Renal cortex interstitium (tissue), 15 donors: ENCODE measurements at places on chromosomes 1 and 21.
A peak's percentile ranks its signal among the peaks of the same experiment; 100 is the strongest.

GRCh38 chr1:30661311-30661710 lies 62.1 kb downstream of the MATN1 start:
- DNase-seq, result no peak

DNA sequence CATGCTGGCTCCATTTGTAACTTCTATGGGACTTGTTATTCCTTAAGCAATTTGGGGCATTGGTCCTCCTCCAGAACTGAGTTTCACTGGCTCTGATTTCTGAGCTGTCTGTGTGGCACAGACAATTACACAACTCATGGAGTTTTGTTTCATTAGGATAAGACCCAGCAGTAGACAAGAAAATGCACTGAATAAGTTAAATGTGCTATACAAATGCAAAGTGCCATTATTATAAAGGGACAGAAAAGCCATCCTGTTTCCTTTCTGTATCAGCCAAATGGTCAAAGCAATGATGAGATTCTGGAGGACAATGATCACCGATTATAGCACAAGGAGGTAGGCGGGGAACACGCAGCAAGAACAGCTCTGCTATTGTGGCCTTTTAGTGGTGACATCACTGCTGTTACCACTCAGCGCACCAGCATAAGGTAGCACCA lies 81.9 kb downstream of the CNIH3 start:
- no peak for DNase-seq

- DNase-seq, result no peak
These were observed 31.9 kb downstream of the KCNC4 start for GRCh38 chr1:110242062-110242461.

- DNase-seq, result no peak
These were observed 10.0 kb downstream of the ITLN1 start for GRCh38 chr1:160874935-160875334.

DNA sequence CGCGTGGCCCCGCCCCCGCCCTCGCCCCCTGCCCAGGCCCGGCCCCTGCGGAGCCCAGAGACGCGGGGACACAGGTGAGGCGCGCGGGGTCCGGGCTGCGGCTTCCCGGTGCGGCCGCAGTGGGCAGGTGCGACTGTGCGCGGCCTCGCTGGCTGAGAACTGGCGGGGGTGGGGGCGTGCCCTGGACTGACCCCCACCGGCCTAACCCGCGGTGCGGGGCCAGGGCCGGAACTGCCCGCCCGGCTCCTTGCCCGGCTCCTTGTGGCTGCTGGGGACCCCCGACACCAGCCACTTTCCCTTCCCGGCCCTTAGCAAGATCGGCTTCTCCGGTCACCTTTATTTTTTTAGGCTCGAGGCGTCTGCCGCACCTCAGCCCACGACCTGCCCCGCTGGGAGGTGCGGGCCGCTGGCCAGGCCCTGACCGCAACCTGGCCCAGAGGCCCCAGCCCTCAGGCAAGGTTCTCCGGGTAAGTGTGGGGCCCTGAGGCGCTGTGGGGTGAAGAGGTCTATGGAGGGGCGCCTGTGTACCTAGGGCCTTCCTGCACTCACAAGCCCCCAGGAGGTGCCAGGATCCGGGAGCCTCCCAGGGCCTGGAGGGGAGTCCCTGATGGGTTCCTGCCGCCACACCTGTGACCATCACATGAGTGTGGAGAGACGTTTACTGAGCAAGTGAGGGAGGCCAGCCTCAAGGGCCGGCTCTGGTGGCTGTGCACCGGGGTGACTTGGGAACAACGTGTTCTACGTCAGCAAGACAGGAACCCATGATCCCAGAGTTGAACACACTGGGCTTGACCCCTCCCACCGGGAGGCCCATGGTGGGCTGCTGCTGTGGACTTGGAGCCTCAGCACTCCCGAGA lies at the start of gene SMIM1:
Gene SMIM1 (plus strand): TSS at position 35 of the 857 bp plus-strand sequence. CDS start 2,625 bp downstream, outside the sequence.
- DNase-seq, result no peak

DNA sequence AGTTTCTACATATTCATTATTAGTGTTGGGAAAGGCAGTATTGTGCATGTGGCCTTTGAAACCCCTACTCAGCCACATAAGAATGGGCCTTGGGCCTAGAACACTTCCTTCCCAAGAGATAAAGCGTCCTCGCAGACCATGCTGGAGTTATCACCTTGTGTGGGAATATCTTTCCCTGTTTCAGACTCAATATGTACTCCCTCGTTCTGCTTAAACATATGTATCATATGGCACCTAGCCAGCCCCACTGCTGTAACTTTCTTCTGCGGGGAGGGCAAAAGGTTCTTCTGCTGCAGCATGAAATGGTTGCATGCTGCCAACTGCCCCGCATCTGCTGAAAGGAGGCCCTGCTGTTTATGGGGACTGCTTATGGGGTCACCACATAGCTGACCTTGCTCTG lies 92.0 kb downstream of the CRB1 start:
- no peak for DNase-seq

DNA sequence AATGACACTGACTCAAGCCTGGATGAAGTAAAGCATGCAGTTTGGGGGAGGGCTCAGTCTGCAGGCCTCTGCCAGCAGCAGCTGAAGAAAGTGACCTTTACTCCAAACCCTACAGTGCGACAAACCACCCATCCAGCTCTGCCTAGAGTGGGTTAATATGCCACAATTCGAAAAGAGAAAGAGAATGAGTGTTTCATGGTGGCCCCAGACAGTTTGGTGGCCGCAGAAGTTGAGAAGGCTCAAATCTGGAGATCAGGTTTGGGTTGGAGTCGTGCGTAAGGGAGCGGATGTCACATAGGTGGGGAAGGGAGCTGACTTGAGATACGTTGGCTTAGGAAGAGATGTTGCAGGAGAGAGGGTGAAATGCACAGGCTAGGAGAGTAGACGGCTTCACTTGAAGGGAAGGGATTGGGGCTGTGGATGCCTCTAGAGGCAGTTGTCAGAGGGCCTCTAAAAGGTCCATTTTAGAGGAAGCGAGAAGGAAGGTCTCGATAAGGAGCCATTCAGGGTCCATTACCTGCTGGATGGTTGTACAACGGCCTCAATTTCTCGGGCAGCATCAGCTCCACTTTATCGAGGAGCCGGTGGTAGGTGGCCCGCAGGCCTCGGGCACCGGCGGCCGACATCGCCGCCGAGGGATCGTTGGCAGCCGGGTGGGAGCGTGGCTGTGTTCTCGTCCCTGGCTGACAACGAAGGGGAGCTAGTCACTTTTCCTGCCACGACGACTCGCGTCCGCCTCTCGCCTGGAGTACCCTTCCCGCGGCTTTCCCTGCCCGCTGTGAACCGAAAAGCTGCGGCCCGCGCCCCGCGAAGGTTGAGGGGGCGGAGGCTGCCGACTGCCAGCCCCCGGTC lies 1.0 kb upstream of the DCAF6 start:
- DNase-seq, result no peak

- DNase-seq, result no peak
These were observed 55.9 kb downstream of the SETD4 start for GRCh38 chr21:36004441-36004840.

GRCh38 chr1:16888860-16889816 lies 6.6 kb upstream of the RNU1-2 start:
- DNase-seq, result peak; percentile 91

GRCh38 chr1:162087111-162087510 lies 17.6 kb downstream of the NOS1AP start:
- DNase-seq, result no peak

- DNase-seq, result no peak
These were observed 80.1 kb upstream of the KCNK2 start for GRCh38 chr1:215002471-215002870.

- no peak for DNase-seq
These were observed 66.8 kb downstream of the PHACTR4 start for GRCh38 chr1:28436211-28436769.

GRCh38 chr1:207992677-207993236 lies 81.8 kb upstream of the CD34 start:
- no peak for DNase-seq

DNA sequence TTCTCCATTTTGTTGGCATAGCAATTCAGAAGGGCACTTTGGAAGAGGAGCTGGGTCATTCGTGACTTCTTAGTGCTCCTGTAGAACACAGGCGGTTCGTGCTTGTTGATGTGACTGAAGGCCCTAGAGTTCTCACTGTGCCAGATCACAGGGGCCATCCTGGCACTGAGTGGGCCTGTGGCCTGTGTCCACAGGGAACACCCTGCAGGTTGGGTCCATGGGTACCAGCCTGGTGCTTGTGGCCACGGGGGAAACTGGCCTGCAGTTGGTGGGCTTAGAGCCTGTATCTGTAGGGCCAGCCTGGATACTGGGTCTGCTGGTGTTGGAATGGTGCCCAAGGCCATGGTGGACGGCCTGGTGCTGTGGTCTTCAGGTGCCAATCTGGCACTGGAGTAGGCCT lies 9.2 kb downstream of the OR2G3 start:
- no peak for DNase-seq

GRCh38 chr1:119159111-119159510 lies 18.7 kb upstream of the WARS2 start:
- no peak for DNase-seq

DNA sequence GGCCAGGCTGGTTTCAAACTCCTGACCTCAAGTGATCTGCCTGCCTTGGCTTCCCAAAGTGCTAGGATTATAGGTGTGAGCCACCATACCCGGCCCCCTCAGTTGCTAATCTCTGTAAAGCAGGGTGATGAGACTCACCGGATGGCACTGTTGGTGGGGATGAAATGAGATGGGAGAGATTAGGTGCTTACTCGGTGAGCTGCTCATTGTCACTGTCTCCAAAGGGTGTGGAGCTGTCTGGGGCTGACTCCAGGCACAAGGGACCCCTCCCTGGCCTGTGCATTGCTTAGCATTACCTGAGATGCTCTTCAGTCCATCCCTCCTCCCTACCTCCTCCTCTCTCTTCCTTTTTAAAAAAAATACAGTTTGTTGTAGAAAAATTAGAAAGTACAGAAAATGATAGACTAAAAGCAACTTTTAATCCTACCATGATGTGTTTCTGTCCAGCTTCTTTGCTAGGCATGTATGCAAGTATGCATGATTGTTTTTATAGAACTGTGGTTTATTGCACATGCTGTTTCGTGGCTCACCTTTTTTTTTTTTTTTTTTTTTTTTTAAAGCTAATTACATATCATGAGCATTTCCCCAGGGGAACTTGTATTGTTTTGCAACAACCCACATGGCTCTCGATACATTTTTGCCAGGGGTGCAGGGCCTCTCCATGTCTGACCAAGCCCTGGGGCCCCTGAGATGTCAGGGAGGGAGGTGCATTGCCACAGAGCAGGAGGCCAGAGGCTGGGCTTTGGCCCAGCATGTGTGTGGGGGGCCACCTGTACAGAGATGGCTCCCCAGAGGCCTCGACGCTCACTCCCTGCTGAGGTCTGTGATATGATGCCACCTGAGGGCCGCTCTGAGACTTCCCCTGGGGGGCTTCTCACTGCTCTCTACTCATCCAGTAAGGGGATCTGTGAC lies 55.4 kb downstream of the ARHGEF10L start:
- no peak for DNase-seq

DNA sequence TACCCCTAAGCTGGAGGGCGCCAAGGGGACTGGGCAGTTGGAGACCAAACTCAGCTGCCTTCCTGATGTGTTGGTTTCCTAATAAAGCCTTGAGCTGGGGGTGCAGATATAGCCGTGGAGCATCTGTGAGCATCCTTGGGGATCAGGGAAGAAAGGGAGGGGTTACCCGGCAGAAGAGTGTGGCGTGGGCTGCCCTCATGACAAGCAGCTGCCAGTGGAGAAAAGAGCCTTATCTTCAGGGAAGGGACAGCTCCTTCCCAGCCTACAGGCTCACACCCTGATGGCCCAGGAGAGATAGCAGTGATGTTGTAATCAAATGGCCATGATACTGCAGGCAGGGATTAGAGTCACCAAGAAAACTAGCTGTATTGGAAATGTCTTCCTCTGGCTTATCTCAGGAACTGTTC lies 10.8 kb upstream of the NFASC start:
- no peak for DNase-seq

DNA sequence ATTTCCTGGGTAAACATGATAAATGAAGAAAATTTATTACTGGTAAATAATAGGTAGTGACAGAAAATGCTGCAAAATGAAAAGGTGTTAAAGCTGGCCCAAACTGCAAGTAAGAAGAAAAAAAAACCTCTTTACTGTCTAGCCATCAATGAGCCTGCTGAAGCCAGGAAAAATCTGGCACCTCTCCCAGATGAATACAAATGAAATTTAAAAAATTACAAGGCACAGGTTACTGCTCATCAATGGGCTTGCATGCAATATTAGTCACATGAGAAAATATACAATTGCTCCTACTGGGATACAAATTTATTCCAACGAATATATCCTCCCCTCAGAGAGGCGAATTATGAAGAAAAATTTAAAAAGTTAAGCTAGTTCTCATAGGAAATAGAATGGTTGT lies 1422.5 kb downstream of the KCNT2 start:
- no peak for DNase-seq

DNA sequence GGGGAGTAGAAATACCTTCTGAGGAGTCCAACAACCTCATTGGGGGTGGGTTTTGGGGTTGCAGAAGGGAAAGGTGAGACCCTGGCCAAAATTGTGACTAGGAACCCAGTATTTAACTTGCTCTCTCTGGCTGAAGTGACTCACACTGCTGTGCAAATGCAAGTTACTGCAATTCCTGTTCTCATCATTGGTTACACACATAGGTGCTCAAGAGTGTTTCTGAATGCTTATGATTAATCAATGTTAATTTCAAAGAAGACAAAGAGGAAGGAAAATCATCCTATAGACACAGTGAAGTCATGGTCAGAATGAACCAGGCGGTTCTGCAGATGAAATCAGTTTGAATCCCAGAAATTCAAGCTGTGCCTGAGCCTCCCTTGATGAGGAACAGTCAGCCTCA lies 3.1 kb downstream of the ASCL5 start:
- no peak for DNase-seq

DNA sequence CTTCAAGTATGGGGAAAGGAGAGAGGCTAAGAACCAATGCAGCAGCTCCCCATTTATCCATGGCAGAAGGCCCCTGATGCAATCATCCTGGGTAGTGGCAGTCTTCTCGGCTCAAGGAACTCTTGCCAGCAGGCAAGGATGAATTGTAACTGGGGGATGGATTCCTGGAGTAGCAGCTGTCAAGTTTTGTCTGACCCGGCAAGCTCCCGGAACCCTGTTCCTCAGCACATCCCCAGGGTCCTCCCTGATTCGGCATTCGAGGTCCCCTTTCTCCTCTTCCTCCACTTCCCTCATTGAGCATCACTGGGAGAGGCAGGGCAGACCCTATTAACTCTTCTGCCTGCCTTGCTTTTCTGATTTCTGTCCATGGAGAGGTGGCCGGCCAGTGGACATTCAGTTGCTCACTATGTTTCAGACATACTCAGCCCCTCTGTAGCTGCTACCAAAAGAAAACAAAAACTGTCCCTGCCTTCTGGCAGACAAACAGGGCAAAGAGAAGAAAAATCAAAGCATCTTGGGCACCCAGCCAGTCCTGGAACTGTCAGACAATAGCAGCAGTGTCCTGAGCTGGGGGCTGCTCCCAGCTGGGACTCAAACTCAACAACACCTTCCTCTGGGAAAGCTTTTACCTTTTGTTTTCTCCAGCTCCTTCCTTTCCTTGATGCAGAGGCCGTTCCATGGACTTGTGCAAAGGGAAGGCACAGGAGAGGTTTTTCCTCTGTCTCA lies 5.6 kb upstream of the PTCH2 start:
- no peak for DNase-seq
